ENCODE measurements at places on chromosomes 5 and 9.

GRCh38 chr9:88766778-88767503 is 224.3 kb upstream of the S1PR3 start:
- no peak for DNase-seq

GRCh38 chr9:134177624-134178393 is 13.4 kb upstream of the RNU6ATAC start:
- no peak for DNase-seq

DNA sequence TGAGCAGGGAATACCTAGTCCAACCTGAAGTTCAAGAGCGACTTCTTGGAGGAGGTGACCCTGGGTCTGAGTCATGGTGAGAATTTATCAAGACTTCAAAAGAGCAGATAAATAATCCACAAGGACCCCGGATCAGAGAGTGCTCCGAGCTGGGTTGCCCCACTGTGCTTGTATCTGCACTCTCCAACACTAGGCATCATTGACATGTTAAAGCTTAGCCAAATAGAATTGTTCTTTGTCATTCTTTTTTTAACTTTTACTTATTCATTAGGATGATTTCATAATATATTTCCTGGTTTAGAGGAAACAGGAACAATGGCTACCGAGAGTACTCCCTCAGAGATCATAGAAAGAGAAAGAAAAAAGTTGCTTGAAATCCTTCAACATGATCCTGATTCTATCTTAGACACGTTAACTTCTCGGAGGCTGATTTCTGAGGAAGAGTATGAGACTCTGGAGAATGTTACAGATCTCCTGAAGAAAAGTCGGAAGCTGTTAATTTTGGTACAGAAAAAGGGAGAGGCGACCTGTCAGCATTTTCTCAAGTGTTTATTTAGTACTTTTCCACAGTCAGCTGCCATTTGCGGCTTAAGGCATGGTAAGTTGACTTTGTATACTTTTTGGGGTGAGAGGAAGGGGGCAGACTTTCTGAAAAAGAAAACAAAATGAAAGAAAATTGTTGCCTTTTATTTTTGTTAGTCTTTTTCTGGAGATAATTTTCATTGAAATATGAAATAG is at the start of gene CARD6:
Gene CARD6 (plus strand): TSS at position 300 of the 738 bp plus-strand sequence. CDS start 16 bp downstream, at position 316.
- DNase-seq = no peak

DNA sequence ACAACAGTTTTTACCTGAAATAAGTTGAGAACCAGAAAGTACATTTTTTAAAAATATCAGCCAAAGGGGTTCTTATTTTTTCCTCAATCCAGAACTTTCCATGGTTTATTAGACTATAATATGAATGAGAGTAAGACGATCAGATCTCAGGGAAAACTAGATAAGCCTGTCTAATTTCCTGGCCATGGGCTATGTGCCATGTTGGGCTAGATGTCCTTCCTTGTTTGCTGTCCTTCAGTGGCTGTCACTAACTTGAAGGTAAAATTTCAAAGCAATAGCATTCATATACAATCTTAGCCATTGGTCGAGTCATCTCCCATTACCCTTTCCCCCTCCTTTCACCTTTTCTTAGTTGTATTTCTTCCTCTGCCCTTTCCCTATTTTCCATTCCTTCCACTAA is 179.5 kb upstream of the PPP1R2B start:
- DNase-seq = no peak

- DNase-seq = no peak
Measured at GRCh38 chr5:129899454-129899853, 4.8 kb upstream of the CHSY3 start.

- no peak for DNase-seq
Measured at GRCh38 chr9:86604741-86605140, 250.5 kb upstream of the TUT7 start.
